Chondrocyte (in vitro differentiated cells): ENCODE measurements at places on chromosomes 16 and 17.

DNA sequence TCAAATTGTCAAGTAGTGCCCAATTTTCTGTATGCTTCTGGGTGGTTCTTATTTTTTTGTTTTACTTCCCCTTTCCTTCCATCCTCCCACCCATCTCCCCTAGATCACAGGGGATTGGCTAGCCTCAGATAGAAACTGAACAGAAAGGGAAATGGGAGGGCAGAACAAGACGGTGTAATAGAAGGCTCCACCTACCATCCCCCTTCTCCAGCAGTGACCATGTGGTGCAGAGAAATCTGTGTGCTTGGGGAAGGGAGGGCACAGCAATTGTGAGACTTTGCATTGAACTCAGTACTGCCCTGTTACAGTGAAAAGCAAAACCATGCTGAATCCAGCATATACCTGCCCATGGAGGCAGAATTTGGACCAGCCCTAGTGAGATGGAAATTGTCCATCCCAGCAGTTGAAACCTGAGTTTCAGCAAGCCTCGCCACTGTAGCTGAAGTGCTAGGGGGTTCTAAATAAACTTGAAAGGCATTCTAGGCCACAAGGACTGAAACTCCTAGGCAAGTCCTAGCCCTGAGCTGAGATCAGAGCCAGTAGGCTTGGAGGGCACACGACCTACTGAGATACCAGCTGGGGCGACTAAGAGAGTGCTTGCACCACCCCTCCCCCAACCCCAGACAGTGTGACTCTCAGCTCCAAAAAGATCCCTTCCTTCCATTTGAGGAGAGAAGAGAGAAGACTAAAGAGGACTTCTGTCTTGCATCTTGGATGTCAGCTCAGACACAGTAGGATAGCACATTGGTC, 5.2 kb downstream of the SLFN11 start:
- no peak for DNase-seq

DNA sequence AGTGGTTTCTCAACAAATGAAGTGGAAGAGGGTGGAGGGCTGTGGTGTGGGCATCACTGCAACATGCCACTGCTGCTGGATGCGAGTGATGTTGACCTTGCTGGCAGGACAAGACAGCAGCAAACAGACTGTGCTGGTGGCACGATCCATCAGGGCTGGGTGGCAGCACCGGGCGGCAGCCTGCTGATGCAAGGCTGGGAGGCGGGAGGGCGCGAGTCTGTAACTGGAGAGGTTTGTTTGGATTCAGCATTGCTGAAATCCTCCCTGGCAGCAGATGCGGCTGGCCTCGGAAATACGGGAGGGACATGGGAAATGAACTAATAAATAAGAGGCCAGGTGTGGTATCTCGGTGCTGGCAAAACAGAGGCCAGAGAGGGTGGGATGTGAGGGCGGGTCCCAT, 224.2 kb downstream of the ENGASE start:
- no peak for DNase-seq

DNA sequence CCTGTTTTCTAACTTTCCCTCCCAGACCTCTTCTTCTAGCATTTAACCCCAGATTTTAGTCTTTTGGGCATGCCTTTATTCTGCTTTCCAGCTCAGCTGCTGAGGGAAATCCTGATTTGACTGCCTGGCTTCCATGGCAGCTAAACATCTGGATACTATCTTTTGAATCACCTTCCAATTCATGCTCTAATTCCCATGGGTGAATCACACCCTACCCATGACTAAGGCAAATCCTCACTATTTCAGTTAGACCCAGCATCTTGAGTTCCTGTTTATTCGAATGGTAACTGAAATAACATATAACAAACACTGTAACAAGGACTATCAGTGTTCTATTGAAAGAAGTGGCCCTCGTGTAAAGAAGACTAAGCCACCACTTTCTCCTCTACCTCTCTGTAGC, 29.8 kb downstream of the CA10 start:
- DNase-seq, result no peak

- DNase-seq, result peak; percentile 39
These were observed 23.5 kb downstream of the TBX4 start for GRCh38 chr17:61475726-61476125.

- DNase-seq, result no peak
These were observed 191.8 kb downstream of the MAP2K6 start for GRCh38 chr17:69606142-69606800.

GRCh38 chr16:68539711-68540239, 684 bp downstream of the ZFP90 start:
- no peak for DNase-seq

- DNase-seq, result peak; percentile 76
These were observed 3.1 kb downstream of the GAA start for GRCh38 chr17:80104321-80104955.

DNA sequence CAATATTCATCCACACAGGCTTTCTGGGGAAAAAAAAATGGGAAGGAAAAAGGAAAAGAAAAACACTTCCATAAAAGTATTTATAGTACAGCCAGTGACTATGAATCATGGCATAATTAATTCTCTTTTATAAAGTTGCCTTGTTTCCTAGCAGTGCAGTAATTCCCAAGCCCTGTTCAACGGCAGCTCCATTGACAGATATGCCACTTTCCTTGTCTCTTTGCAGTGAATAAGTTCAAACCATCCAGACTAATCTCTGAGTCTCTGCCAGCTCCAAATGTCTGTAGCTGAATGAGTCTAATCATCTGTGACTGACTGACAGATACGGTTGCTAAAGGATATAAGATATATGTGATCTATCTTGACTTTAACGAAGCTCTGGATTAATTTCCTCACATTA, 52.9 kb upstream of the KCNJ16 start:
- DNase-seq, result no peak

DNA sequence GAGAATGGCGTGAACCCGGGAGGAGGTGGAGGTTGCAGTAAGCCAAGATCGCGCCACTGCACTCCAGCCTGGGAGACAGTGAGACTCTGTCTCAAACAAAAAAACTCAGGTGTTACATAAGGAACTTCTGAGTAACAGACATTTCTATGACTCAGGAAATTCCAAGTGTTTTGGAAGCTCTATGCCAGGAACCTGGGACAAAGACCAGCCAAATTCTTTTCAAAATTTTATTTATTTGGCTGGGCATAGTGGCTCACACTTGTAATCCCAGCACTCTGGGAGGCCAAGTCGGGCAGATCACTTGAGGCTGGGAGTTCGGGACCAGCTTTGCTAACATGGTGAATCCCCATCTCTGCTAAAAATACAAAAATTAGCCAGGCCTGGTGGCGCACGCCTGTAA, 5.2 kb upstream of the SH2B1 start:
- no peak for DNase-seq
